Stimulated activated CD8-positive, alpha-beta memory T cell treated with anti-CD3 and anti-CD28 coated beads, Interleukin-15, amount 100 ng/mL, for 24 hours (primary cell): ENCODE measurements at places on chromosomes 12 and 14.

DNA sequence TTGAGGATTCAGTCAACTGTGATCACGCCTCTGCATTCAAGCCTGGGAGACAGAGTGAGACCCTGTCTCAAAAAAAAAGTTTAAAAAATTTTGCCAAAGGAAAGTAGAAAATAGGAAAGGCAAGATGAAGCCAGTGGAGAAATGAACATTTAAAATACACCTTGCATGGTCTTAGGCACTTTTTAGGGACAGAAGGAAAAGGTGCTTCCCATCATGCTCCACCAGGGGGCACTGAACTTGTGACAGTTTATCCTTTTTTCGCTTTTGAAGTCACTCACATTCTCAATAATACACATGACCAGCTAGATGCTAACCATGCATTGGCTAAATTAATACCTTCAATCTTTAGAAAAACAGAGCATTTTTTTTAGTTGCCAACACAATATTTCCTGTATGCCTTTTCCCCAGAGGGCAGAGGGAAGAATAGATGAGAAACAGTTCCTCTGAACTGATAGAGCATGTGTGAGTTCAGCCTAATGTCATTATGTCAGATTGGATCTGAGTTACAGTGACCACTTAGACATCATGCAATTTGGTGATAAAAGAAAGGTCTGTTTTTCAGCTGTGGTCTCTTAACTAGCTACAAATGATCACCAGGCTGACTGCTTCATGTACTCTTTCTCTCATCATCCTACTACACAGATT, 221.8 kb upstream of the SSTR1 start:
- DNase-seq: no peak

DNA sequence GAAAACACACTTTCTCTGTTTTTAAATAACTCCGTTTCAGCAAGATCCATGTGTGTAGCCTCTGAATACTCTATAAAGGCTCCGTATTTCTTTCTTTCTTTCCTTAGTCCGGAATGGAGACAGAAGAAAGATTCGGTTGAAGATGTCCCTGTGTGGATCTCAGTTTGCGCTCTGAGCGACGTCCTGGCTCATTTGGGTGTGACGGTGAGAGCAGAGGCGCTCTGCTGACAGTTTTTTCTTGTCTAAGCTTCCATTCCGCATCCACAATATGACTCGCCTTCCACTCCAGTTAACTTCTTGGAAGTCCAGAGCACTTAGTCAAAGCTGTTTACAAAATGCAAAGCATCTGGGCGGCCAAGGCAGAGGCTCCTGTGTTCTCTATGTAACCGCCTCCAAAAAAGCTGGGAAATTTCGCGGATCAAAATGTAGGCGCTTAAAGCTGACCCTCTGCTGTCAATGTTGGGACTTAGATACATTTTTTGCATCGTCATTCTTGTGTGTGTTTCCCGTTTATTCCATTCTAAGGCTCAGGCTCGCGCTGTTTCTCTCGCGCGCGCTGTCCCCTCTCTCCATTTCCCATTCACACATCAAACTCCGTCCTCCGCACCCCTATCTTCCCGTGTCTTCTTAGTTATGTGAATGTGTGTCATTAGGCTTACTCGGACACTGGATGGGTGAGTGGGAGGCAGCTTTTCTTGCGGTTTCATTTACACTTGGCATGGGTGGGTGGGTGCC, 880 bp upstream of the FLRT2 start:
- no peak for DNase-seq

DNA sequence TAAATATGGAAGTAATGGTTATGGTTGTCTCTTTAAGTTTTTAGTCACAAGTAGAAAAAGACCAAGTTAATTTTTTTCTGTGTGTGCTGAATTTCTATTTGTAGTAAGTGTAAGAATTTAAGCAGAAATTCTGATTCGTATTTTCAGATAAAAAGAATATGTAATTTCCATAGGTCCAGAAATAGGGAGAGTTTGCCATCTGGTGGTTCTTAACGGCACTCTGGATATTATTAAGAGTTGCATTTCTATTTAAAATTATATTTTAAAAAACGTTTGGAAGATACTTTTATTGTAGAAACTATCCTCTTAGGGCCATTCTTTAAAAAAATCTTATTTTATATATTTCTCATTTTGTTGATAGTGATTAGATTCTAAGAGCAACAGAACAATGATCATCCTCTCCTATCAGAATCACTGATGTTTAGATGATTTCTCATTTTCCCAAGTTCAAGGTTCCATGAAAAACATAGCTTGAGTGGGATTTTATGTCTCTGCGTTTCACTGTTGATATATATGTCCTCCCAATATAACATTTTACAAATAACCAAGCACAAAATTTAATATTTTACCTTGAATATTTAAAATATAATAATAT, 88.3 kb downstream of the LRRK2 start:
- no peak for DNase-seq

- no peak for DNase-seq
These were observed 30.4 kb upstream of the GSG1 start for GRCh38 chr12:13133886-13134285.

DNA sequence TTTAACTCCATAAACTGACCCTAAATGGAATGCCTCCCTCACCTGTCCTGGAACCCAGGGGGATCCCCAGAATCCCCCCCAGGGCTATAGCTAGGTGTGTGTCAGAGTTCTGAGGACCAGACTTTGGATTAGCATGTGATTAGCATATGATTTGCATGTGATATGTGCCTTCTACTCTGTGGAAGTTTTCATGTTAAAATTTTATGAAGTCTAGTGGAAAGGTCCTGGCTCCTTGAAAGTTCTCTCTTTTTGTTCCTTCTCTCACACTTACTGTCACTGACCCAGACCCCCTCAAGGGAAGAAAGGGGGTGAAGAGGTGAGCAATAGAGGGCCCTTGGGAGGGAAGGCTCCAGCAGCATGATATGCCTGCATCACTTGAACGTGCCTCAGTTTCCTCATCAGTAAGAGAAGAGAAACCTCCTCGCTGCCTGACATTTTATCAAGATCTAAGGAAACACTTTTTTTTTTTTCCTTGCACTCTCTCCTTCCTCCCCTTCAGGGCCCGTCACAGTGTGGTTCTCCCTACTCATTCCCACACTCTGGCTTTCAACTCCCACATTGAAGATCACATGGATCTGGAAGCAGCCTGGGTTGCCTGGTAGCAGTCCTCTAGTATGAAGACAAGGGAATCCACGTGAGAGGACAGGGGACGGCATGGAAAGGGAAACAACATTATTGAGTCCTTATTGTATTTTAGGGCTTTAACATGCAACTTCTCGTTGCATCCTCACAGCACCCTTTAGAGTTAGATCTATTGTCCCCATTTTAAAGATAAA, 3.3 kb upstream of the C1QL4 start:
- DNase-seq: no peak

DNA sequence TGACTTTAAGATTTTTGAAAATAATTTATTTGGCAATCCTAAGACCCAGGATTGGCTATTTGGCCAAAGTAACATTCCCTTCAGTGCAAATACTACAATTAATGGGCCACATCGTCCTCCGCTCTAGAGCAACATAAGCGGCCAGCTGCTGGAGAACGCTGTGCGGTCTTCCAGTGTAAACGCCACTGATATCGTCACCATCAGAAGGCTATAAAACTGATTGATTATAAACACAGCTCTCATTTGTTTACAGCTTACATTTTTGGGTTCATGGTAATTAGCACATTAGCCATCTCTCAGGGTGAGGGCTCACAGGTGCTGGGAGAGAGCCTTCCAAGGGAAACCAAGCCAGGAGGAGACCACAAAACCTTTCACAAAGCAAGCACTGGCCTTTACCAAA, 130.1 kb upstream of the BMP4 start:
- DNase-seq: no peak
